ENCODE measurements at places on chromosomes 7 and 10.

DNA sequence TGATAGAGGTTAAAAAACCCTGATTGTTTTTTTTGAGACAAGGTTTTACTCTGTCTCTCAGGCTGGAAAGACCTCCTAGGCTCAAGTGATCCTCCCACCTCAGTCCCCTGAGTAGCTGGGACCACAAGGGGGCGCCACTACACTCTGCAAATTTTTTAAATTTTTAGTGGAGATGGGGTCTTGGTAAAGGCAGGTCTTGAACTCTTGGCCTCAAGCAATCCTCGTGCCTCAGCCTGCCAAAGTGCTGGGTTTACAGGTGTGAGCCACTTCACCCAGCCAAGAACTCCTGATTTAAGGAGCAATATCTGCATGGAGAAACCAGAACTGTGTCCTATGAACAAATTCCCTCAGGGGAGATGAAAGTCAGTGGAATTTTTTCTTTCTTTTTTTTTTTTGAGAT lies 7.3 kb upstream of the KLHDC10 start:
- no peak for DNase-seq

GRCh38 chr10:103612462-103613365 lies 119.2 kb downstream of the NEURL1 start:
- no peak for DNase-seq

- no peak for DNase-seq
Observed at GRCh38 chr10:82397854-82398253, 522.9 kb downstream of the NRG3 start.

DNA sequence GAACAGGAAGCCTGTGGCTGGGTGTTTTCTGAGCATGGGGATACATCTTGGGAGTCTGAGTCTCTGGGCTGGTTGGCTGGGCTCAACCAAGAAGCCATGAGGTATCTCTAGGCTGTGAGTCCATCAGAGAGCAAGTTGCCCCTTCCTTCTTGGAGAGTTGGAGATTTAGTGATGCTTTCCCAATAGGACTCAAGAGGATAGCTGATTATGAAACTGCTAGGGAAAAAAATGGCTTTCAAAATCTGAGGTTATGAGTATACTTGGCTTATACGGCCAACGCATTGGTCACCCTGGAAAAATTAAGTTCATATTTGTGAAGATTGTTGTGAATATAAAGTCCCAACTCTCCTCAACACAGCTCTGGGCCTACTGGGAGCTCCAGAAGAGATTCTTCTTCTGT lies 162.7 kb upstream of the KMT2E start:
- DNase-seq = no peak

DNA sequence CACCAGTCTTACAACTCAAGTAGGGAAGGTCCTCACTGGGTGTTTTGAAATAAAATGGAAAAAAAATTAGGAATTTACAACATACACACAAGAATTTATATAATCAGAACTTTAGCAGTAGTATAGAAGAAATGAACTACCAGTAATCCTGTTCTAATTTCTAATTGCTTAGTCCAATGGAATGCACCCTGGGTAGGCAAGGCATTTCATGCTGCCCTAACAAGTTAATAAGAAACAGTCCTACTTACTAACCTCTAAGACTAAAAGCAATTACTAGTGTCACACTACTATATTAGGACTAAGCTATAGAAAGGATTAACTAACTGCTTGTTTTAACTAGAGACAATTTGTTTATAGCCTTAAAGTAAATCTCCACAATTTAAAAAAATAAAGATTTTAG lies 158.1 kb downstream of the BTAF1 start:
- no peak for DNase-seq

DNA sequence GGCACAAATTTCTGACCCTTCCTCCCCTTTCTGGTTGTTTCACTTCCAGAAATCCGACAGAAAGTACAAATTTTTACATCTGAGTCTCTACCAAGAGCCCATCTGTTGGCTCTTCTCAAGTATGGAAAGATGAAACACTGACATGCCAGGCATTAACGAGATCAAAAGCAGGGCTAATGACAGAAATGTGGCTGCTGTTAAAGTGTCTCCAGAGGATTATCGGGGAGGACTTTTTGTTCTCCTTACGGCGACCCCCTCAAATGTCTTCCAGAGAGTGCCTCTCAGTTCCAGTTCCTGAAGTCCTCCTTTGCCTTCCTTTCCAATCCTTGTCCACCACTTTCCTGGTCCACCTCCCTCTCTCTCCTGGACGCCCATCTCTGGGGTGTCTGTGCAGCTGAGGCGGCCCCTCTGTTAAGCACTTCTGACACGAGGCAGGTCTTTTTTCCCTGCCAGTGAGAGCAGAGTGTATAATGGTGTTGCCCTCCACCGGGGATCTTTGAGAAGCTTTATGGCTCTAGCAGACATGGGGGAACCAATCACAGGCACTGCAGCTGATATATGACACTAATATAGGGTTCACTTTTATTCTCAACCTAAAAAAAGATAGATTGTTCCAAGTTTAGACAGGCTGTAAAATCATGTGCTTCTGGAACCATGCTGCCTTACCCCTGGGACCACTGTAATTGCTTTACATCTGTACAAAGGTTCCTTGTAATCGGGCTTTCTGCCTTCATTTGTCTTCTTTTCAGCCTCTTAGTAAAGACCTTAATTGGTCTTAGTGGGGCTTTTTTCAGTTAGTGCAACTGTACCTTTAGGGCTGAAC lies 757.1 kb downstream of the AUTS2 start:
- no peak for DNase-seq

Data from NCI-H187 treated with DMSO at 0.1 percent for 48 hours (cell line).